ENCODE measurements at places on chromosomes 13 and 19. TPM values are rescaled to one million over a fixed set of nuclear protein-coding genes. Genes with fewer than 3 reads are reported as not detected.

DNA sequence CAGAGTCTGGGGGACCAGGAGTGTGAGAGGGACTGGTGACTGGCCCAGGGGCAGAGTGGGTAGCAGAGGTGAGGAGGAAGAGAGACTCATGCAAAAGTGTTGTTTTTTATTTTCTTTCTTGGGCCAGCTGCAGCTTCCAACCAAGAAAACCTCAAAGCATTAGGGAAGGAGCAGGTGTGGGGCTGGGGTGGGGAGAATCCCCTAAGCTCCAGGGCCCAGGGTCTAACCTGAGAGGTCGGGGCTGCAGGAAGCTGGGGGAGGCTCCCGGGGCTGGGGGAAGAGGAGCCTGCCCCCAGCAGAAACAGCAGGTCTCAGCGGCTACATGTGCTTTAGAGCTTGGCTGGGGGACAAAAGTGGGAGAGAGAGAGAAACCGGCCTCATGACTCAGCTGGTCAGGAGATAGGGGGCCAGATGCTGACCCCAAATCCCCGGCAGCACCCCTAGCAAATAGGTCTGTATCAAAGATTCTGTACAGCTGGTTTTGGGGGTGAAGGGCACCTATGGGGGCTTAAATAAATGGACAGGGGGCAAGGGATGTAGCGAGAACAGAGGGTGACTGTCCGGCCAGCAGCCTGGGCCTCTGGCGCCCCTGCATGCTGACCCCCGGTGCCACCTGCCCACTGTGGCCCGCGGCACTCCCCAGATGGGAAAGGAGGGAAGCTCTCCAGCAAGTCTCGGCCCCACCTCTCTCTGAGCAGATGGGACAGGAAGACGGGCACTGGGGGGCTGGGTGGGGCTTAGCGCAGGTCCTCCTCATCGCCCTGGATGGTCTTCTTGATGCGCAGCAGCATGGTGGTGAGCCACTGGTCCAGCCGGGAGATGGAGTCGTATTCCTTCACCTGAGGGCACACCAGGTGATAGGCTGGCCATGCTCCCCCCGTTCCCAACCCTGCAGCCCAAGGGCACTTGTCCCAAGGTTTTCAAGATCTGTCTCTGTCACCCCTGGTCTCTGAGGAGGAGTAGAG lies 3.8 kb upstream of the KPTN start:
- no peak for DNase-seq

- no peak for DNase-seq
These were observed 1204.5 kb upstream of the SLC10A2 start for GRCh38 chr13:104270731-104271130.

Gene ZNF611
- total RNA-seq: 30.0 TPM

- no peak for DNase-seq
These were observed 178.8 kb downstream of the KCTD12 start for GRCh38 chr13:76707360-76707759.

Gene BRME1
- total RNA-seq: 3.7 TPM

DNA sequence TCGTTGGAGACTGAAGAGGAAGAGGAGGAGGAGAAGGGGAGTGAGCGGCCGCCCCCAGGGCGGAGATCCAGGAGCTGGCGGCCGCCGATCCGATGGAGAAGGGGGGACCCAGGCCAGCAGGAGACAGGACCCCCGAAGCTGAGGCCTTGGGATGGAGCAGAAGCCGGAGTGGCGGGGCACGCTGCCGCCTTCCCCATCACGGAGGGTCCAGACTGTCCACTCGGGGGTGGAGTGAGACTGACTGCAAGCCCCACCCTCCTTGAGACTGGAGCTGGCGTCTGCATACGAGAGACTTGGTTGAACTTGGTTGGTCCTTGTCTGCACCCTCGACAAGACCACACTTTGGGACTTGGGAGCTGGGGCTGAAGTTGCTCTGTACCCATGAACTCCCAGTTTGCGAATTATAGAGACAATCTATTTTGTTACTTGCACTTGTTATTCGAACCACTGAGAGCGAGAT lies 1.8 kb downstream of the GADD45B start:
- no peak for DNase-seq
